ENCODE measurements at places on chromosomes 2 and 18.

- no peak for DNase-seq
These were observed 69.1 kb downstream of the PHLPP1 start for GRCh38 chr18:62784338-62784965.

GRCh38 chr2:29215739-29216608 is 100.8 kb downstream of the CLIP4 start:
- DNase-seq = no peak

GRCh38 chr2:168496906-168497305 is 40.8 kb downstream of the CERS6 start:
- DNase-seq = no peak

DNA sequence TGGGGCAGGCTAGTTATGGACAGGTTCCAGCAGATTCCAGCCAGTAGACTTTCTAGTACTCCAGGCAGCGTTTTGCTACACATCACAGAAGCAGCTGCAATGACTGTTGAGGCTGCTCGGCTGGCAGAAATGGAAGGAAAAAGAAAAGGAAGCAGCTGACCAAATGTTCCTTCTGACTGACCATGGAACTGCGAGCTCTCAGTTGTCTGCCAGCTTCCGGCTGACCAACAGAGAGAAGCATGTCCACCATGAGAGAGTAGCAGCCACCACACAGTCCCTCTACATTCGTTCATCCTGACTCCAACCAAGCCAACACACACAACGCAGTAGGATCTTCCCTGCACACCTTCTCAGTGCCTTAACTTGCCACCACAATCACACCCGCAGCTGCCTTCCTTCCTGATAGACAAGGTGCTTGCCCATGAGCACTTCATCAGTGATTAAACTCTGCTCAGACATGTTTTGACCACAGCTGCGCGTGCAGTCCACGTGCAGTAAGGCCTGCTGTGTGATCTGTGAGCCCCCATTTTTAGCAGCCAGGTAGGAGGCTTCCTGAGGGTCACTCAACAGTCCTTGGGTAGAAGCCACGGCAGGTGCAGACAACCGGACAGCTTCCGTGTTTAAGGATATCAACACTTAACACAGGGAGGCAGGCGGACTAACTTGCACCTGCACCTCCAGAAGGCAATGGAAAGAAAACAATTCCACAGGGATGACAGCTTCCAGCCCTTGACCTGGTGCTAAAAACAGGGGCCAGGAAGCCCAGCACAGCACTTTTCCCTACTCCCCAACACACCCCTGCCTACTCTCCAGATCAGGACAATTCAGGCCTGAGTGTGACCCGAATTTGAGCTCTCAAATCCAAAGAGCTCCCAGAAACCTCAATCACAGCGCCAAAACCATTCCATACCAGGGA is 996 bp downstream of the TGFBRAP1 start:
- peak; percentile 24 for DNase-seq

GRCh38 chr18:54805571-54806334 is 22.5 kb upstream of the RAB27B start:
- no peak for DNase-seq

DNA sequence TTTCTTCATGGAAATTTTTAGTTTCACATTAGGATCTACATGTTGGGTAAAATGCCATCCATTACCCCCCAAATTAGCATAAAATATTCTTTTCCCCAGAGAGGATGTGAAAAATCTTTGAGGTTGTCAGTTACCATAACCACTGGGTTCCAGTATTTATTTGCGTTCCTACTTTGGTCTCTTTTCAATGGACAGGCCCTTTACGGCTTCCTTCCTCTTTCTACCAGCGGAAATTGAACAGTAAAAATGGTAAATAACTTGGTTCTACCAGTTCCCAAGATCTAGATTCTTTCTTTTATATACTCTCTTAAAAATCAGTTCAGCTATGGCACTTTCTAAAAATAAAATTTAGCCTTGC is 169.2 kb upstream of the APCDD1 start:
- DNase-seq = no peak

DNA sequence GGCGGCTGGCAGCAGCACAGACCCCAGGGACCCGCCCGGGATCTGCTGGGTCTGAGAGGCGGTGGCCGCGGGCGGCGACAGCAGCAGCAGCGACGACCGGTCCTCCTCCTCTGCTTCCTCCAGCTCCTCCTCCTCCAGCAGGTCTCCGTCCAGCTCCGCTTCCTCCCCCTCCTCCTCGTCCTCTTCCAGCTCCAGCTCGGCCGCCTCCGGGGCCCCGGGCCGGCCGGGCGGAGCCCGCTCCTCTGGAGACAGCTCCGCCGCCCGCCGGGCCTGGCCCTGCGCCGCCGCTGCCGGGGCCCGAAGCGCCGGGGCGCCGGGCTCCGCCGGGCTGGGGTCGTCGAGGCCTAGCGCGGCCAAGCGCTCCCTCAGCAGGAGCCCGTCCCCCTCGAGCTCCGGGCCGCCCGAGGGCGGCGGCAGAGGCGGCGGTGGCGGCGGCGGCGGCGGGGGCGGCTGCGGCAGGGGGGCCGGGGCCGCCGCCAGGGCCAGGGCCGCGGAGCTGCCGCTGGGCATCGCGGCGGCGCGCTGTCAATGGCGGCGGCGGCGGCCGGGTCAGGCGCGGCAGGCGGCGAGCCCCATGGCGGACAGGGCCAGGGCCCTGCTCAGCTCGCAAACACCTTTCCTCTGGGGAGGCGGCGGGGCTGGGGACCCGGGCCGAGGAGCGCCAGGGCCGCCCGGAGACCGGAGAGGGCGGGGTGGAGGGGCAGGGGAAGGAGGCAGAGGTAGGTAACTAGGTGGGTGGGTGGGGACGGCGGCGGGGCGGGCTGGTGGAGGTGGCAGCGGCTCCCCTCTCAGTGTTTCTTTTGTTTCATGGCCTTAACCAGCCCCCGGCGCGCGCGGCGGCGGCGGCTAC is 445 bp downstream of the MEX3C start:
- no peak for DNase-seq

GRCh38 chr2:5846881-5847280 is 154.7 kb downstream of the SOX11 start:
- DNase-seq = no peak

- DNase-seq = no peak
These were observed 122.5 kb downstream of the PLA2R1 start for GRCh38 chr2:159939946-159940345.

DNA sequence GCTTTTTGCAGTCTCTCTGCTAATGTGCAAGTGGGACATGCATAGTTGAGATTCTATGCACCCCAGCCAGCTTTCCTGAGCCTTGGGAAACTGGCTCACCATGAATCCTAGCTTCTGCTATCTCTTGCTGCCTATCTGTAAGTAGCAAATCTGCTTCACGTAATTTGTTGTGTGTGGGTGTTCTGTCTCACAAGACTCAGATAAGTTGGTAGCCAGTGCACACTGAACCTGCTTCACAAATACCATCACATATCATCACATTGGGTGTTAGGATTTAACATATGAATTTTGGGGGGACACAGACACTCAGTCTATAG is 13.9 kb upstream of the VRK2 start:
- DNase-seq = no peak

- DNase-seq = no peak
These were observed 292.5 kb downstream of the NDUFA10 start for GRCh38 chr2:239732666-239733010.

- no peak for DNase-seq
These were observed 1.0 kb downstream of the SPHKAP start for GRCh38 chr2:228180181-228181097.

DNA sequence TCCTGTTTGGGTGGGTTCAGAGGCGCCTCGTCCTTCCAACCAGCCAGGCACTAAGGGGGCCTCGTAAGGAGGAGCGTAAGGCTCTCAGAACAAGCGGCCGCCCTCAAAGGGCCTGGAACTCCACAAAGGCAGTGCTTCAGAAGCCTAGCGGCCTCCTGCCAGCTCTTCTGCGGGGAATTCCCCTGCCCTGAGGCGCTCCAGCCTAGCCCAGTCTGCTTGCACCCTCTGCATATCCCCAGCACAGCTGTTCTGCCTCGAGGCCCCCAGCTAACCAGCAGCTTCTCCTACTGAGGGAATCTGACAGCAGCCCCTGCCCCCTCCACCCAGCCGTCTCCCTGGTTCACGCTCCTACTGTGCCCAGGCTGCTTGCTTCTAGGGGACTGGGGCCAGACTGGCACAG is 265.9 kb downstream of the TFCP2L1 start:
- DNase-seq = no peak

DNA sequence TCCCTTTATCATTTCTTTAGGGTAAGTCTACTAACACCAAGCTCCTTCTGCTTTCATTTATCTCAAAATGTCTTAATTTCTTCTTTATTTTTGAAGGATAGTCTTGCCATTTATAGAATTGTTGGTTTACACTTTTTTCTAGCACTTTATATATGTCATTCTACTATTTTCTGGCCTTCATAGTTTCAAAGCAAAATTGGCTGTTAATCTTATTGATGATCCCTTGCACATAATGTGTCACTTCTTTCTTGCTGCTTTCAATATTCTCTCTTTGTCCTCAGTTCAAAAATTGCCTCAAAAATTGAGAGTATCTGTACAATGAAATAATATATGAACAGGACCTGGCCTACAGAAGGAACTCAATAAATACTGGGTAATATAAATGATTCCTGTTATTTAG is 7.9 kb upstream of the TANK start:
- DNase-seq = no peak

DNA sequence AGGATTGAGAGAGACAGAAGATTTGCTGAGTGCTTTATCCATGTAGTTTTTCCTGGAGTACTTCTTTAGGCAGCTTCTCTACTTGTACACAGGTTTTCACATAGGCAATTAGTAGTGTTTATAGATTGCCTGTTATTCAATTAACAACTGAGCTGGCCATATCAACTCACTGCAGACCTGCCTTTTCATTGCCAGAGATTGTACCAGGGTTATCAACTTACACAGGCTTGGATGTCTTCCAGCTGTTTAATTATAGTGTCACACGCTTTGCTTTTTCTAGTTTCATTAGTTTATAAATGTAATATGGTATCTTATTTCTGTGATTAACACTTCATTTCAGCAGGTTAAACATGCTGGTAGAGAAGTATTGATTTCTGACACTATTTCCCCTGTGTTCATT is 125.9 kb downstream of the GPD2 start:
- DNase-seq = no peak

DNA sequence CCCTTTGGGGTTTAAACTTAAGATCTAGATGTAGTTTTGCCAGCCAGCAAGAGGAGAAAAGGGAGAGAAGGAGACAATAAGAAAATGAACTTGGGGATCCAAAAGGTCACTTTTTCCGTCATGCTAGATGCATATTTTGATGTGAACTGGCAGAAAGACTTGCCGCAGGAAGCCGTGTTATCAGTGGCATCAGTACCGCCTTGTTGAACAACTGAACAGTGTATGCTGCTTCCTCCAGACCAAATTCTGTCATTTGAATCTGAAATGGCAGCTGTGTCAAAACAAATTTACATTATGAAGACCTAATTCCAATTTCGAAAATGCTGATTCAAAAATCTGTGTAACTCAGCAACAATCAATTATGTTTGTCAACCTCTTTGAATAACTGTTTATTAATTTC is 42.1 kb downstream of the TMEM200C start:
- DNase-seq = no peak

Data from stimulated activated CD4-positive, alpha-beta T cell treated with anti-CD3 and anti-CD28 coated beads, Interleukin-2, amount 100 ng/mL, for 24 hours (primary cell).